ENCODE measurements at places on chromosomes 1 and 21. TPM values are rescaled to one million over a fixed set of nuclear protein-coding genes. Genes with fewer than 3 reads are reported as not detected.

FAF1 gene
- 38.4 TPM for polyA plus RNA-seq

SLC6A17 gene
- 3.5 TPM for polyA plus RNA-seq

SMIM1 gene
- not detected for polyA plus RNA-seq

TRIM67 gene
- polyA plus RNA-seq: 8.0 TPM
